Stimulated activated CD4-positive, alpha-beta T cell treated with anti-CD3 and anti-CD28 coated beads, TNF-alpha, amount 100 ng/mL, for 48 hours (primary cell): ENCODE measurements at places on chromosomes 12 and 14.

- no peak for DNase-seq
Observed at GRCh38 chr14:58941629-58942028, 246.8 kb upstream of the DAAM1 start.

- DNase-seq: no peak
Observed at GRCh38 chr14:53338192-53338591, 185.1 kb upstream of the DDHD1 start.

DNA sequence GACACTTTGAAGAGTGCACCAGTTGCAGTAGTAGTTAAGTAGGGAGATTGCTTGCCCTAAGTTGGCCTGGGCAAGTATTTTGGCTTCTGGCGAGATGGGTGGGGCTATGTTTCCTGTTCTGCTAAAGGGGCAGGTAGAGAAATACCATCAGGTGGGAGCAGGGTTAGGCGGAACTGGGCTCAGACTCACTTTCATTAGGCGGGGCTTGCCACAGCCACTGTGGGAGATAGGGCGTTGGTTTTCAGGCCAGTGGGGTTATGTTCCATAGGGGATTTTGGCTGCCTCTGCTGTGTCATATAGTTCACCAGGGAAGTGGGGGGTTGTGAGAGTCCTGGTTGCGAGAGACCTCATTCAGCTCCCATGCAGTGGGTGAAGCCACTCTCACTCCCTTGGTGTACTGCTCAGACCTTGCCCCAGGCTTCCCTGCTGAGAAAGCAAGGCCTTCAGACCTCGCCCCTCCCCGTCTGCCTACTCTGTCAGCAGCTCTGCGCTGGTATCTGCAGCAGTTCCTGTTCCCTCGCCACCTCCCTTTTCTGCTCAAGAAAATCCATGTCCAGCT is 43.3 kb downstream of the AEBP2 start:
- peak; percentile 47 for DNase-seq

DNA sequence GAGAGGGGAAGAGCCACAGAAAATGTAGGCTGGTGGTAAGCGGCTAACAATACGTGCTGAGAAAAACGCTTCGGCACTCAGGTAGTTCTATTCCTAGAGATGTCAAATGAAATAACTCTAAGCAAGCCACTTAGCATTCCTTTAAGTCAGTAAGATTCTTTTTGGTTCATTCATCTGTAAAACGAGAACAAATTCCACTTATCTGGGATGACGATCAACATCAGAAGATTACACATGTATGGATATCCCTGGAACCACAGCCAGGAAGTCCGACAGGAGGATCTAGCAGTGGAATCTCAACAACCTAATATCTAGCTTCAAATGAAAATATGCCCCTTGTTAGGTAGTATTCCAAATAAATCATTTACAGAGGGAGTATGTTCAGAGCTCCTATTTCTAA is 74.6 kb upstream of the CDKN3 start:
- DNase-seq: no peak

DNA sequence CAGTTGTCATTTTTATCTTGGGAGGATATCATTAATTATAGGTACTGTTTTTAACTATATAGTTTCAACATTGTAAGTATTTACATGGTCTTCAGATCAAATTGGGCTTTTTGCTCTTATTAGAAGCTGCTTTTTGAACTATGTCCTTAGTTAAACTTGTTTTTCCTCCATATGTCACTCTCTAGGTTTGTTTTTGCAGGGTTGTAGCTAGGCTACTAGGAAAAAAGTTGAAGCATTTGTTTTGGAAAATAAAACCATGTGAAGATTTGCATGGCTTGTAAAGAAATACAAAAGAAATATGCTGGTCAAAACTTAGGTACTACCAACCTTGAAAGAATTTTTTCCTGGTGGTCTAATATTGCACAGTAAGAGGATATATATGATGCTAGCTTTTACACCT is 3.4 kb downstream of the ARID2 start:
- DNase-seq: no peak

GRCh38 chr12:4027412-4027811 is 154.2 kb upstream of the PARP11 start:
- DNase-seq: peak; percentile 57

DNA sequence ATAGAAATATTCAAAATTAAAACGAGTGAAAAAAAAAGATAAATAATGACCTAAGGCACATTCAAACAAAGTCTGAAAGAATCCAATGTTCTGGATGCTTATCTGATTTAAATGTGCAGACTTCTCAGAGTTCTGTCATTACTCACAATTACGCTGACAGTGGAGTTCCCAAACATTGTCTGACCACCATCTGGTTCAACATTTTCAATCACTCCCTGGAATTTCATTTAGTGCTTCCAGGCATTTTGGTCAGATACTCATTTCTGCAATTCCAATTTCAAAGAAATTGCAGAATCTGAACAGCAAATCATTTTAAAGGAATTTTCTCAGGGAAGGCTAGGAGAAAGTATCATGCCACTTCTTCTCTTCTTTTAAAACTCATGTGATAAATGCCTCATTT is 398.2 kb upstream of the PDE3A start:
- no peak for DNase-seq

DNA sequence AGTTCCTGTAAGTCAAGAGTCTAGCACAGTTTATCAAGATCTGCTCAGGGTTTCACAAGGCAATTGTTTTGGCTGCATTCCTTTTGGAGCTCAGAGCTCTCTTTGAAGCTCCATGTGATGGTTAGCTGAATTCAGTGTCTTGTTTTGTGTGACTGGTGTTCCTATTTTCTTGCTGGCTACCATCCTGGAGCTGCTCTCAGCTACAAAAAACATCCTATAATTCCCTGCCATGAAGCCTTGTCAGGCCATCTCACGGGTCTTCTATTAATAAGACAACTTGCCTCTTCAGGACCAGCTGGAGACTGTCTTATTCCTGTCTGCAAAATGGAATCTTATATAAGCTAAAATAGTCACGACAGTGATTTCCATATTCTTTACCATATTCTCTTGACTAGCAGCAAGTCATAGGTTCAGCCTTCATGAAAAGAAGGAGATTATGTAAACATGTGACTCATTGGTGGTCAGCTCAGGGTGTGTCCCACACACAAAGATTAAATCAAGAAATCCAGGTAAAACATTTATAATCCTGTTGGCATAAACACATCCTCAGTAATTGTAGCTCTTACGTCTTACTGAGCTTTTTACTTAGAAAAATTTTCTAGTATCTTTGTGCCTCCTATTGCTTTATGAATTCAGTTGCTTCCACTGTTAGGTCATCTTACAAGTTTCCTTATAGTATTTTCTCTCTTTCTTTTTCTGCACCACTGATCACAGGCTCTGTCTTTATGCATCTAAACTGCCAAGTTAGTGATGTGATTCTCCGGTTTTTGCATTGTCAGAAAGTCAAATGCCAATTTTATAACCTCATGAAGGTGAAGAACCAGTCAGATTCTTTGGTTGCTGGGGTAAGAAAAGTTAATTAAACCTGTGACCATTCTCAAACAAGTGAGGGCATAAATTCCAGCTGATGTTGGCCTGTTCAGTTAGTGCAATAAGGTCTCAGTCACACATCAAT is 378.5 kb upstream of the MGAT4C start:
- no peak for DNase-seq

DNA sequence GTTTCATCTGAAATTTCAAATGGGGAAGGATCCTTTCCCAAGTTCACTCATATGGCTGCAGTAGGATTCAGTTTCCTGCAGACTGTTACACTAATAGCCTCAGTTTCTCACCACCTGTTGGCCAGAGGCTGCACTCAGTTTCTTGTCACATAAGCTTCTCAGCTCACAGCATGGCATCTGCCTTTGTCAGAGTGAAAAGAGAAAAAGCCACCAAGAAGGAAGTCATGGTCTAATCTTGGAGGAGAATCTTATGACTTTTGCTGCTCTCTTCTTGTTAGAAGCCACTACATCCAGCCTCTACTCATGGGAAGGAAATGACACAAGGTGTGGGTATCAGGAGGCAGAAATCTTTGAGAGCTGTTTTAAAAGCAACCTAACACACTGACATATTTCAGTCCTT is 39.4 kb upstream of the BTG1 start:
- no peak for DNase-seq

GRCh38 chr12:1078002-1078401 is 87.0 kb downstream of the ERC1 start:
- no peak for DNase-seq

- DNase-seq: no peak
Observed at GRCh38 chr14:63644741-63645140, 3.1 kb upstream of the WDR89 start.

DNA sequence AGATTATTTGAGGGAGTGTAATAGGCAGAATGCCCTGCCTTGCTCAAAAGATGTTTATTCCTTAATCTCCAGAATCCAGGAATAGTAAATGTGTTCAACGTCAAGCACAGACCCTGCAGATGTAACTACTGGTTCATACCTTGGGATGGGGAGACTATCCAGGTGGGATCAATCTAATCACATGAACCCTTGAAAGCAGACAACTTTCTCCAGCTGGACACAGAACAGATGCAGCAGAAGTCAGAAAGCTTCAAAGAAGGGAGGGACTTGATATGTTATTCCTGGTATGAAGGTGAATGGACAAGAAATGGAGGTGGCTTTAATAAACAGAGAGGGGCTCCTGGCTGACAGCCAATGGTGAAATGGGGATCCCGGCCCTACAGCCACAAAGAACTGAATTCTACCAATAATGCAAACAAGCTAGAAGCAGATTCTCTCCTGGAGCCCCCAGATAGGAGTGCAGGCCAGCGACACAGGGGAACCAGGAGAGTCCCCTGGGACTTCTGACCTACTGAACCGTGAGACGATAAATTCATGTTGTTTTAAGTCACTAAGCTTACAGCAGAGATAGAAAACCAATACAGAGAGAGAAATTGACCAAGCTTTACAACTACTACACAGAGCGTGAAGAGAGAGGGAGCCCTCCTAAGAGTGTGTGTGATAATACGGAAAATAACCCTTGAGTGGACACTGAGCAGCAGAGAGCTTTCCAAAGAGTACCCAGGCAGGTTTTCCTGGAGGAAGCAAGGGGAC is 133.5 kb upstream of the TMEM132C start:
- no peak for DNase-seq

GRCh38 chr12:13719986-13720385 is 261.4 kb downstream of the GRIN2B start:
- DNase-seq: no peak

- DNase-seq: no peak
Observed at GRCh38 chr14:22226381-22226780, 362.6 kb downstream of the DAD1 start.

DNA sequence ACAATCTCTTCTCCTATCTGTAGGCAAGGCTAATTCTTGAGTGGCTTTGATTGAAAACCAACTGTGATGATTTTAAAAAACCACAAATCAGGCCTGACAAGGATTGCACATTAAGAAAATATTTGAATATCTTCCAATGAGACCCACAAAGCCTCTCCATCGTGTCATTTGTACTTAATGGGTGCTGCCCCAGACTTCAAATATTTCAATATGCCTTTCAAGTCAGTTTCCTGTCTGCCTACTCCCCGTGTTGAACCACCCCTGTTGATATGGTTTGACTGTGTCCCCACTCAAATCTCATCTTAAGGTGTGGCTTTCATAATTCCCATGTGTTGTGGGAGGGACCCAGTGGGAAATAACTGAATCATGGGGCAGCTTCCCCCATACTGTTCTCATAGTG is 159.7 kb upstream of the EGLN3 start:
- no peak for DNase-seq

DNA sequence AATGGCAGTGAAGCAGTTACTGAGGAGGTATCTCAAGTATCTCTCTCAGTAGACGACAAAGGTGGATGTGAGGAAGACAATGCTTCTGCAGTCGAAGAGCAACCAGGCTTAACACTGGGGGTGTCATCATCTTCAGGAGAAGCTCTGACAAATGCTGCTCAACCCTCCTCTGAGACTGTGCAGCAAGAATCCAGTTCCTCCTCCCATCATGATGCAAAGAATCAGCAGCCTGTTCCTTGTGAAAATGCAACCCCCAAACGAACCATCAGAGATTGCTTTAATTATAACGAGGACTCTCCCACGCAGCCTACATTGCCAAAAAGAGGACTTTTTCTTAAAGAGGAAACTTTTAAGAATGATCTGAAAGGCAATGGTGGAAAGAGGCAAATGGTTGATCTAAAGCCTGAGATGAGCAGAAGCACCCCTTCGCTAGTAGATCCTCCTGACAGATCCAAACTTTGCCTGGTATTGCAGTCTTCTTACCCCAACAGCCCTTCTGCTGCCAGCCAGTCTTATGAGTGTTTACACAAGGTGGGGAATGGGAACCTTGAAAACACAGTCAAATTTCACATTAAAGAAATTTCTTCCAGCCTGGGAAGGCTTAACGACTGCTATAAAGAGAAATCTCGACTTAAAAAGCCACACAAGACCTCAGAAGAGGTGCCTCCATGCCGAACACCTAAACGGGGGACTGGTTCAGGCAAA is 216.6 kb downstream of the AKAP6 start:
- DNase-seq: no peak

- DNase-seq: no peak
Observed at GRCh38 chr12:6420364-6420763, 24.4 kb upstream of the CD27 start.

GRCh38 chr14:66240105-66240504 is 246.1 kb upstream of the CCDC196 start:
- no peak for DNase-seq

- no peak for DNase-seq
Observed at GRCh38 chr14:103247169-103247606, 86.8 kb upstream of the EIF5 start.

DNA sequence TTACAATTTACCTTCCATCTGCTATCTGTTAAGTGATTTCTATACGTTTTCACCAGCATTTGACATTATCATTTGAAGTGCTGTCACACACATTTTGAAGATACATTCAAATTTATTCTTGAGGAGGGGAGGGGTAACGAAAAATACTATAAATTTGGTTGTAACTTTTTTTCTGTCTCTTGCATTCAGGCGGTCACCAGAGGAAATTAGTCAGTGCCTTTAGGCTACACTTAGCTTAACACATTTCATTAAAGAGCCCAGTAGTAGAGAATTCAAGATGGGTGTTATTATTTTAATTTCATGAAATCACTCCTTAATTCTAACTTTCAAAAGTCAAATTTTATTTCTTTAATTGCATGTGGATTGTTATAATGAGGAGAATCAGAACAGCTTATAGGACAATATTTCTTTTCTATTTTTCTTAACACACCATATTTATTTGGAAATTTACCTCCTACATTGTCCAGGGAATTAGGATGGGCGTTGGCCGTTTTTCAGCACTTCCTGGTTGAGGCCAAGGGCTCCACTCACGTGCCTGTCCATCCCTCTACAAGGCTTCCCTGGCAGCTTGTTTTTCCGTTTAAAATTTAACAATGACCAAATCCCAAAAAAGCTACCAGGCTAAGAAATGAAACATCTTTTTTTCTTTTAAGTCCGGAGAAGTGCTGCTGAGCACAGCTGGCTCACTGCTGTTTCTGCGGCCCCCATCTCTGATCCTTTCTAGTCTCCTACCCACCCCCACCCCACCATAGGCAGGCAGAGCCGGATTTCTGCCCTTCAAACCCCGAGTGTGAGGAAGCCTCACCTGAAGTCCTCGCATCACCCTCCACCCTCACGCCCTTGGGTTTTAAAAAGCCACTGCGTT is 1.1 kb upstream of the FAR2 start:
- no peak for DNase-seq

GRCh38 chr12:81166790-81167189 is 88.9 kb downstream of the ACSS3 start:
- DNase-seq: no peak

- no peak for DNase-seq
Observed at GRCh38 chr12:27844366-27845090, 64.5 kb upstream of the MANSC4 start.
